Activated T-cell treated with anti-CD3 and anti-CD28 coated beads, Interleukin-2, amount 50 U/mL, for 72 hours (primary cell): ENCODE measurements at places on chromosomes 3 and 15. TPM values are rescaled to one million over a fixed set of nuclear protein-coding genes. Genes with fewer than 3 reads are reported as not detected.

- DNase-seq: no peak
Observed at GRCh38 chr15:72033711-72034110, 84.2 kb downstream of the MYO9A start.

- DNase-seq: no peak
Observed at GRCh38 chr3:111763968-111764367, 95.1 kb upstream of the PHLDB2 start.

DNA sequence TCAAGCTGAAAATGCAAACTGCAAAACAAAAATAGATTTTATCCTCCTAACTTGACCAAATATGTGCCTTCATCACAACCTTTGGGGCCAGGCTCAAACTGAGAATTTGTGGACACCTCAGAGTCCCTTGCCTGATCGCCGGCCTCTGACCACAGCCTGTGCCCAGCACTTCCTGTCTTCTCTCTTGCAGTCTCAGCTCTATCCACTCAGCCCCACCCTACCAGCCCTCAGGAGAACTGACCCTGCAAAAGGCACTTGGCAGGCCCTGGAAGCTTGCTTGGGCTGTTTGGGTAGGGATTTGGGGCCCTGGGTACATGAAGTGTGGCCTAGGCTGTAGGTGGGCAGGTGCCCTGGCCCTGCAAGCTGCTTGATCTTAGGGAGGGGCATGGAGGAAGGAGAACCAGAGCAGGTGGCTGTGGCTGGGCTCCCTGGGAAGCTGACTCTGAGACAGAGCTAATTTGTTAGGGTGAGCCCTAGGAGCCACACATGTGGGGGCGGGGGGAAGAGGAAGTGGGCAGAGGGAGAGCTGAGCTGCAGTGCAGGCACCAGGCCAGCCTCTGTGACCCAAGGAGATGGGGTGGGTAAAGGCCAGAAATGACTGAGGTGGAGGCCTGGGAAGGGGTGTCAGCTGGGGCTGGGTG lies 8.6 kb downstream of the CLEC3B start:
- peak; percentile 46 for DNase-seq

- DNase-seq: no peak
Observed at GRCh38 chr3:26091096-26091495, 301.2 kb downstream of the OXSM start.

ANKRD34C gene
- total RNA-seq: not detected

- DNase-seq: no peak
Observed at GRCh38 chr3:56700151-56700550, 17.1 kb upstream of the TASOR start.

EFHB gene
- total RNA-seq: 0.89 TPM

DNA sequence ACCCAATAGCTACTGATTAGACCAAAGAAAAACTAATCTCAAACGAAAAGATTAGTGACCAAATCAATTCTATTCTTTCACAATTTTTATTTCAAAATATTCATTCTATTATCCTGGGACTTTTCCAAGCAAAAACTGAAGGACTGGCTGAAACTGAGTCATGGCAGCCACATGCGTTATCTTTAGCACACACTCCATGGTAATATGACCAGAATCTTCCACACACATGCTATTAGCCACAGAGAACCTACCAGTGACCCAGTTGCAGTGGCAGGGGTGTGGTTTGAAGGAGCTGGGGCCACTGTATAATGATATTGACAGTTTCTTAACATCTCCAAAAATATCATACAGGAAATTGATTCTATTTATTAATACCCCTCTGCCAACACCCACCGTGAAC lies 154.8 kb upstream of the ABI3BP start:
- DNase-seq: no peak
